RWPE2 (cell line): ENCODE measurements at places on chromosomes 1 and 21.
A peak's percentile ranks its signal among the peaks of the same experiment; 100 is the strongest.

- no peak for DNase-seq
- no peak overlapping the region for H3K4me3 ChIP-seq
- H3K4me1 ChIP-seq, result peaks cover 8% of the 10 kb centered on the region
These were observed 84.5 kb upstream of the RGS4 start for GRCh38 chr1:162984699-162985098.

DNA sequence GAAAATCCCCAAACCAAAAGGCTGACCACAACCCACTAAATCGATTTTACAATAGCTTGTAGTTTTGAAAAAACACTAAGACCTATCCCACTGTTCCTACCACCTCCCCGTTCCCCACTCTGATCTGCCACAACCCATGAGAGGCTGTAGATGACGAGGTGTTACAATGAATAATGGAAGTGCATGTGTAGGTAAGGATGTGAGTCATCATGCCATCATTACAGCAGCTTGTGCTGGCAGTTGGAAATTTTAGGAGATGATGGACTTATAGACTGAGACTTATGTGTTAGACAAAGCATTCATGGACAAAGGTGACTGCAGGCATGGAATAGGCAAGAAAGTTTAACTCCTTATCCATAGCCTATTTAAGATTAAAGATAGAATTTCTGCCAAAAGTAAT is 184.7 kb upstream of the CACYBP start:
- no peaks in the 10 kb centered on the region for H3K36me3 ChIP-seq
- H3K4me1 ChIP-seq, result peaks cover 35% of the 10 kb centered on the region
- peak overlapping the region; percentile 52 for H3K27ac ChIP-seq
- DNase-seq, result peak; percentile 49
- no peak overlapping the region for H3K4me3 ChIP-seq

DNA sequence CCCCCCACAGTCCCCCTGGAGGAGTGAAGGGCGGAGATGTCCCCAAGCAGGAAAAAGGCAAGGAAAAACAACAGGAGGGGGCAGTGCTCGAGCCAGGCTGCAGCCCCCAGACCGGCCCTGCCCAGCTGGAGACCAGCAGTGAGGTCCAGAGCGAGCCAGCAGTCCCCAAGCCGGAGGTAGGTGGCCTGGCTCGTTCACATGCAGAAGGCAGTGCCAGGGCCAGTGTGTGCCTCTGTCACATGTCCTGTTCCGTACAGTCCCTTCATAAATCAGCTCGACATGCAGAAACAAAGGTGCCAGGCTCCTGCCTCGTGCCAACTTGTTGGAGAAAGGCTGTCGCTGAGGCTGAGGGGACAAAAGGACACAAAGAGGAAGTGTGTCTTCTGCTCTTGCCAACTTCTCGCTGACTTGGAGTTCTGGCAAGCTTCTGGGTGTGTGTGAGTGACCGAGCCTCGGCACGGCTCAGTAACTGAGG is 24.1 kb upstream of the MPZL1 start:
- DNase-seq, result no peak
- H3K36me3 ChIP-seq, result no peaks in the 10 kb centered on the region
- no peak overlapping the region for H3K27ac ChIP-seq
- H3K4me1 ChIP-seq, result no peaks in the 10 kb centered on the region

DNA sequence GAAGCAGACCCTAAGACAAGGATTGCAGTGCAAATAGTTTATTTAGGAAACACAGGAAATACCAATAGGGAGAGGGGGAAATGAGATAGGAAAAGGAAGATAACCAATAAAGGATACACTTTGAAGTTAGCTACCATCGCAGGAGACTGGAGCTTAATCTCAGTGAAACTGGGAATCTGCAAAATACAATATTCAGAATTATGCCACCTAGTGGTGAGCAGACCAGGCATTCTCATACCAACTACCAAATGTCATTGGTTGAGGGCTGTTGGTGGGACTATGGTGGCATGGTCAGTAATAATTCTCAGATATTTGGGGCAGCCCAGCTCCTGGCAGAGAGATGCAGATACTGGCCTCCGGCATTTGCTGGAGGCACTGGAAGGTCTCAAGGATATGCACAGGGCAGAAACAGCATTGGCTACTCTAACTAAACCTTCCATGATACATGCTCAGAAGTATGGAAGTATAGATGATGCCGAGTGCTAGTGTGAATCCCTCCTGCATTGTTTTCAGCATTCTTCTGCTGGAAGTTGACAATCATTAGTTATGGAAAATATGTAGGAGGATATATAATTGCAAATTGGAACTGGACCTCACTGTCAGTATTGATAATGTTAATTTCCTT is 11.8 kb upstream of the ZFP69B start:
- H3K27ac ChIP-seq, result no peak overlapping the region
- DNase-seq, result no peak
- no peaks in the 10 kb centered on the region for H3K36me3 ChIP-seq
- H3K4me3 ChIP-seq, result no peak overlapping the region
- H3K4me1 ChIP-seq, result no peaks in the 10 kb centered on the region
- H3K27me3 ChIP-seq, result no peaks in the 10 kb centered on the region

DNA sequence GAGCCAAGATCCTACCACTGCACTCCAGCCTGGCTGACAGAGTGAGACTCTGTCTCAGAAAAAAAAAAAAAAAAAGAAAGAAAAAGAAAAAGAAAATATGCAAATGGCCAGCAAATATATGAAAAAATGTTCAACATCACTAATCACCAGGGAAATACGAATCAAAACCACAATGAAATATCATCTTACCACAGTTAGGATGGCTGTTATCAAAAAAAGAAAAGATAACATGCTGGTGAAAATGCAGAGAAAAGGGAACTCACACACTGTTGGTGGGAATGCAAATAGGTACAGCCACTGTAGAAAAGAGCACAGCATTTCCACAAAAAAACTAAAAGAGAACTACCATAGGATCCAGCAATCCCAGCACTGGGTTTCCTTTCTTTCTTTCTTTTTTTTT is 477.5 kb downstream of the SMYD3 start:
- no peaks in the 10 kb centered on the region for H3K4me1 ChIP-seq
- H3K27me3 ChIP-seq, result no peaks in the 10 kb centered on the region
- no peaks in the 10 kb centered on the region for H3K36me3 ChIP-seq
- no peak for DNase-seq
- H3K27ac ChIP-seq, result no peak overlapping the region
- H3K4me3 ChIP-seq, result no peak overlapping the region

DNA sequence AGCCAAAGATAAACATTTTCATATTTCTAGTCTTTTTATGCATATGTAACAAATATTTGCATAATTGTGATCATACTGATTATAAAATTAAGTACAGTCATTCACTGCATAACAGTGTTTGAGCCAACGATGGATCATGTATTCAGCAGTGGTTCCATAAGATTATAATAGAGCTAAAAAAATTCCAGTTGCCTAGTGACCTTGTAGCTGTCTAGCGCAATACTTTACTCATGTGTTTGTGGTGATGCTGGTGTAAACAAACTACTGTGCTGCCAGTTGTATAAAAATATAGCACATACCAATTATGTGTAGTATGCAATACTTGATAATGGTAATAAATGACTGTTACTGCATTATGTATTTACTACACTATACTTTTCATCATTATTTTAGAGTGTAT is 2.1 kb upstream of the S100A10 start:
- H3K4me3 ChIP-seq, result no peak overlapping the region
- peaks cover 24% of the 10 kb centered on the region for H3K36me3 ChIP-seq
- no peak for DNase-seq
- peaks cover 54% of the 10 kb centered on the region for H3K4me1 ChIP-seq
- H3K27me3 ChIP-seq, result no peaks in the 10 kb centered on the region
- H3K27ac ChIP-seq, result peak overlapping the region; percentile 100

- no peak overlapping the region for H3K27ac ChIP-seq
- H3K4me1 ChIP-seq, result no peaks in the 10 kb centered on the region
- H3K36me3 ChIP-seq, result no peaks in the 10 kb centered on the region
These were observed 32.2 kb upstream of the SAMD13 start for GRCh38 chr1:84269306-84269705.

DNA sequence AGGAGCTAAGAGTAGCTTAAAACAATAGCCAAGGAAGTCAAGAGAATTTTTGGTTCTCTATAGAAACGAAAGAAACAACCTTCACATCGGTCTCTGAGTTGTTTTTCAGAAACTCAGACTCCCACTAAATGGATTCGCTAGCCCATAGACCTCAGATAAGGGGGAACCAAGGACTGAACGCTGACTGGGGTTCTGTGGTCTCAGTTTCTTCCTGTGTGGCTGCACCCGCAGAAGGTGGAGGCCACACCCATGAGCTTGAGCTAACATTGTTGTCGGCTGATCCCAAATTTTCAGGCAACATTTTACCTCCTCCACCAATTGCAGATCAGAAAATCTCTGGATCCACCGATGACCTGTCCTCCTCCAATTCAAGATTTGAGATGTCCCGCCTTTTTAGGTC is 456.1 kb downstream of the AJAP1 start:
- H3K4me3 ChIP-seq, result no peak overlapping the region
- DNase-seq, result no peak
- no peaks in the 10 kb centered on the region for H3K4me1 ChIP-seq
- H3K27ac ChIP-seq, result no peak overlapping the region
- H3K36me3 ChIP-seq, result no peaks in the 10 kb centered on the region
